ENCODE measurements at places on chromosomes 11 and 22.

DNA sequence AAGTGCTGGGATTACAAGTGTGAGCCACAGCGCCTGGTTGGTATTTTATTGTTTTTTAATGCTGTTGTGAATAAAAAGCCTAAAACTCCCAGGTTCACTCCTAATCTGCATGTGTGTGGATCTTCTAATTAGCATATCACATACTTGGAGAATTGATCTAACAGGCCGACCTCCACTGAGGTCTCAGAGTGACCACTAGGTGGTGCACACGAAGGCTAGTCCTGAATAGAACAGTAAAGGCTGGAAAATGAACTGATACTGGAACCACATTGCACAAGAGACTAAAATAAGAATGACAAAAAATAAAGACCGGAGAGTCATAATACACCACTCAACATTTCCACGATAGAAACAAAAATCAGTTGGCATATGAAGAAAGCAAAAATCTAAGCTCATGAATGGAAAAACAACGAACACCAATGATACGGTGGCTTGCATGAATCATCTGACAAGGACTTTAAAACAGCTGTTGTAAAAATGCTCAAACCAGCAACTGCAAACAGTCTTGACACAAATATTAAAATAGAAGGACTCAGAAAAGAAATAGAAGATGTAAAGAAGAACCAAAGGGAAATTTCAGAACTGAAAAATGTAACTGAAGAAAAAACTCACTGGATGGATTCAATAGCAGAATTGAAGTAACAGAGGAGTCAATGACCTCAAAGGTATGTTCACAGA lies 19.2 kb downstream of the PIM3 start:
- peak; percentile 41 for DNase-seq

- peak; percentile 86 for DNase-seq
These were observed 76.2 kb upstream of the VPREB1 start for GRCh38 chr22:22168190-22168940.

DNA sequence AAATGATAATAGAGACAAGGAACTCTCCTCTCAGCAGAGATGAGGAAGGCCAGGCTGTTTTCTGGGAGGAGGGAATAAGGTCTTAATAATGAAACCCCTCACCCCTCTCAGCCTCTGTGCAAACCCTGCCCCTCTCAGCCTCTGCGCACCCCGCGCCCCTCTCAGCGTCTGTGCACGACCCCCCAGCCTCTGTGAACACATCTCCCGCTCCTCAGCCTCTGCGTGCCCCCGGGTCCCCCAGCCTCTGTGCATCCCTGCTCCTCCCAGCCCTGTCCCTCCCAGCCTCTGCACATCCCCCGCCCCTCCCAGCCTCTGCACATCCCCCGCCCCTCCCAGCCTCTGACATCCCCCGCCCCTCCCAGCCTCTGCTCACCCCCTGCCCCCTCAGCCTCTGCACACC lies 837.8 kb downstream of the TBC1D22A start:
- DNase-seq = no peak

DNA sequence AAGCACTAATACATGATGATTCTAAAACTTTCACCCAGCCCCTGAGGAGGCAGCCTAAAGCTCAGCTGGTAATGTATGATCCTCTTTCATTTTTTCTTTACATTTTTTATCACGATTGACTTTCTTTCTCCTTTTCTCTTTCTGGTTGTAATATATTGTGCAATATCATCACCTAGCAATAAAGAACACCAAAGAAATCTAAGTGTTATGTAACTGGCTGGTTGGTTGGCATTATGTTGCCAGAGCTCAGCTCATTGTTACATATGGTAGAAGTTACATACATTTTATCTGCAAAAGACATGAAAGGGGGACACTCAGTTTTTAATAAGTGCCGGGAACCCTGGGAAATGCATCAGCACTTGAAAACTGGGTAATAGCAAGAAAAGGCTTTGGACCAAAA lies 432.1 kb upstream of the DDI1 start:
- DNase-seq = no peak

GRCh38 chr11:84524422-84525051 lies 1102.6 kb downstream of the DLG2 start:
- DNase-seq = peak; percentile 19

GRCh38 chr11:67647471-67647870 lies 3.1 kb downstream of the ACY3 start:
- DNase-seq = no peak

- DNase-seq = no peak
These were observed 22.3 kb upstream of the MICAL2 start for GRCh38 chr11:12088047-12088481.

- DNase-seq = peak; percentile 9
These were observed 12.2 kb downstream of the MRGPRF start for GRCh38 chr11:69000831-69001242.

DNA sequence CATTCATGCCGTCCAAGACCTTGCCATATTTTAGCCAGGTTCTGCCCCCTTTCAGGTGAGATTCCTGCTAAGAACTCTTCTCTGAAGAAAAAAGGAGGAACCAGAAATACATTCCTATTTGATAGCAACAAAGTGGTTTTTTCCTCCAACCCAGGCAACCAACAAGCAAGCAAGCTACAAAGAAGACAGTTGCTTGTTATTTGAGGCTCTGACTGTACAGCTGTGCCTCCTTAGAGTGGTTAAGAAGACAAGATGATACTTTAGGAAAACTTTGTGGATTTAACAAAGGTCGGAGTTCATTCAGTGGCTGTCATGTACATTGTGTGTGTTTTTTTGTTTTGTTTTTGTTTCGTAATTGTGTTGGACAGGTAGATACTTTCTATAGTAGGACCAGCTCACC lies 21.7 kb downstream of the TEAD1 start:
- DNase-seq = no peak

GRCh38 chr22:24353121-24353520 lies 74.3 kb upstream of the ADORA2A start:
- no peak for DNase-seq

Measured in NCI-H524 (cell line).